CD4-positive, alpha-beta T cell treated with Interleukin-21 for 1 hour (primary cell): ENCODE measurements at places on chromosomes 11 and 22.

GRCh38 chr11:134447696-134448095 is 35.7 kb upstream of the B3GAT1 start:
- no peak for DNase-seq

DNA sequence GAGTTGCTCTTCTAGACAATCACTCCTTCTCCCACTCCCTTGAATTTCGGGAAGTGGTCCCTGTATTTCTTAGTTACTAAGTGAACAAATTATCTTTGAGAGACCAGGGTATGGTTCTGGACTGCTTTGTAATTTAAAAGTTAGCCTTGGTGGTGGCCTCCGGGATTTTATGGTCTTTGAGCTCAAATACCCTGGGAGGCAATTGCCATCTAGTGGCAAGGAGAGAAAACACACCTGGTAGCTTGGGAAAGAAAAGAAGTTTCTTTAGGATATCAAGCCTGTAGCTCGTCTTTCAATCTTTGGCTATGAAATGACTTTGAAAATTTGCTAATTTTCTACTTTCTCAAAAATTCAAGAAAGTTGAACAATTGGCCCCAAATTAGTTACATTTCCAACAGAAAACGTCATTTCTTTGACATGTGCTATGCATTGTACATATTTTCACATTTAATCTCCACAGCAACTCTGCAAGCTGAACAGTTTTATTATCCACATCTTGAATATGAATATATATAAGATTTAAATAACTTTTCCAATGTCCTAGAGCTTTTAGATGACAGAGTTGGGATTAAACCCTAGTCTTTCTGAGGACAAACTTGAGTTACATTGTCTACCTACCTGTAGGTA is 39.1 kb downstream of the MMP27 start:
- DNase-seq, result peak; percentile 45

GRCh38 chr11:58905721-58906547 is 33.4 kb upstream of the GLYATL1 start:
- no peak for DNase-seq

GRCh38 chr11:16280256-16280682 is 76.1 kb downstream of the SOX6 start:
- DNase-seq, result no peak

DNA sequence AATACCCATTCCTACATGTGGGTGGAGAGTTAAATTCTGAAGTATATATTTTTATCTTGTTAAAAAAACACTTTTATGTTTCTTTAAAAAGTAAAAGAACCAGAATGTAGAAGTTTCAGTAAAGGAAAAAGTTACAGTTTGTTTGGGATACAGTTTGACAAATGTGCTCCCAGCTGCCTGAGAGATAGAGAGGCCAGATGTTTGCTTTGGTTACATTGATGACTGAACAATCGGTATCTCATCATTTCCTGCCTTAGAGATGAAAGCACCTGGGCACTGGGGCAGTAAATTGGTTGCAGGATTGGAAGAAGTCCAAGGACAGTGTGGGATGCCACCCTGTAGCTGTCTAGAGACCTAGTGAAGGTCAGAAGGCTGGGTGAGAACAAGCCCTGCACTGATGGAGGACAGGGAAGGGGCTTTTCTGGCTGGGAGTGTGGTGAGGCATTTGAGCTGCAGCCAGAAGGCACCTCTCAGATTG is 16.6 kb downstream of the MED15 start:
- peak; percentile 50 for DNase-seq
